ENCODE measurements at places on chromosomes 12 and 14. TPM values are rescaled to one million over a fixed set of nuclear protein-coding genes. Genes with fewer than 3 reads are reported as not detected.

ENDOU gene
- total RNA-seq, result not detected

CLEC2A gene
- not detected for total RNA-seq

TDRD9 gene
- 0.23 TPM for total RNA-seq

LPAR5 gene
- 4.1 TPM for total RNA-seq

RTL1 gene
- total RNA-seq, result not detected

MYF6 gene
- total RNA-seq, result not detected

FAM186B gene
- total RNA-seq, result 0.37 TPM
